Glutamatergic neuron (in vitro differentiated cells): ENCODE measurements at places on chromosomes 6 and 20.

DNA sequence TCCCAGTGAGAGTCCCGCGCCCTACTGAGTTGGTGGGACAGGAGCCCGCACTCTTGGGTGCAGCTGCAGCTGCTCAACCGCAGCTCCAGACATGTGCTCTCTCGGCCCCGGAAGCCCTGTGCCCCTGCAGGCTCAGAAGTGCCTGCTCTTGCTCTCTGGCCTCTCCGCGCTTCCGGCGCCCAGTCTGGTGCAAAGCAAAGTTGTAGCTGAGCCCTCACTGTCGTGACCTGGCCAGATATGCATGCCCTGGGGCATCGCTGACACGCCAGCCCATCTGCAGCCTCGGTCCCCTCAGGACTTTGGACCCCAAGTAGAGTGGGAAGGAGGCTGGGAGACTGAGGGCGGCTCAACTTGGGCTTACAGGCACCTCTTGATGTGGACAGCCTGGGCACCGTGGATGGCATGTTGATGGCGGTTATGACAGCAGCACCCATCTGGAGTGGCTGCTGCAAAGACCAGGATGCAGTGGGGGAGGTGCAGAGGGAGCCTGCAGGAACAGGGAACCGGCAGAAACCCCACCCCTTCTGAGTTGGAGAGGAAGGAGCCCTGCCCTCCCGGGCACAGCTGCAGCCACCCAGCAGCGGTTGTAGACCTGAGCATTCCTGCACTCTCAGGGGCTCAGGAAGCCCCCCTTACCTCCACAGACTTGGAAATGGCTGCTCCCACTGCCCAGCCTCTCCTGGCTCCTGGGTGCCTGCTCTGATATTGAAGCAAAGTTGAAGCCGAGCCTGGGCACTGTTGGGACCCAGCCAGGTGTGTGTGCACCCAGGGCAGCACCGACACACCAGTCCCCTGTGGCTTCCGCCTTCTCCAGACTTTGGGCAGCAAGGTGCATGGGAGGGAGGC is 462.6 kb downstream of the TBC1D32 start:
- no peak for DNase-seq

DNA sequence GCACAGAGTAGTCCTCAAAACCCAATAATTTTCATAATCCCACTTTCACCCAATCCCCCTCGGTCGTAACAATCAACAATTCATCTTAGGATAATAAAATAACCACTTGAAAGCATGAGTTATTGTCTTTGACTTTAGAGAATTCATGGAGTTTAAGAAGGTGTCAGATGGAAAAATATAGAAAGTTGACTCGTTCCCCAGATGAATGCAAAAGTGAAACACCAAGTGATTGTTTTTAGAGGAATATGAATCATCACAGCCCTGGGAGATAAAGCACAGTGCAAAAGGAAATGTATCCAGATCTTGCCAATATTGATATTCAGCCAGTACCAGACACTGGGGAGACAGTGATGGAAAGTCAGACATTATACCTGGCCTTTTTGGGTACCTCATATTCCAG is 860.5 kb downstream of the DHX35 start:
- DNase-seq = no peak

GRCh38 chr6:41878961-41879405 is 16.2 kb downstream of the USP49 start:
- DNase-seq = no peak

DNA sequence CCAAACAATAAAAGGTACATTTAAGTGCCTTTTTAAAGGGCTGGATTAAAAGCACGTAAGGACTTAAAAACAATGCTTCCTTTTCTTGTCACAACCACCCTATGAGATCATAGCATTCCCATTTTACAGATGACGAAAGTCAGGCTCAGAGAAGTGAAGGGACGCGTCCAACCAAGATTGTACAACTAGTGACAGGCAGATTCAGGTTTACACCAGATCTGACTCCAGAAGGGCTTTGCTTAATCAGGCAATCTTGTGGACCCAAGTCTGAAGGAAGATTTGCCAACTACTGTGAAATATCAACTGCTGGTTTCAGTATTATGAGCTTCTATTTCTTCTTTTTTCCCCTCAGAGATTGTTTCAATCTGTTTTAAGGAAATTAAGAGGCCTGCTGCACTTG is 877 bp downstream of the ENPP4 start:
- DNase-seq = no peak

- DNase-seq = no peak
Observed at GRCh38 chr20:19308146-19308545, 95.7 kb downstream of the SLC24A3 start.

DNA sequence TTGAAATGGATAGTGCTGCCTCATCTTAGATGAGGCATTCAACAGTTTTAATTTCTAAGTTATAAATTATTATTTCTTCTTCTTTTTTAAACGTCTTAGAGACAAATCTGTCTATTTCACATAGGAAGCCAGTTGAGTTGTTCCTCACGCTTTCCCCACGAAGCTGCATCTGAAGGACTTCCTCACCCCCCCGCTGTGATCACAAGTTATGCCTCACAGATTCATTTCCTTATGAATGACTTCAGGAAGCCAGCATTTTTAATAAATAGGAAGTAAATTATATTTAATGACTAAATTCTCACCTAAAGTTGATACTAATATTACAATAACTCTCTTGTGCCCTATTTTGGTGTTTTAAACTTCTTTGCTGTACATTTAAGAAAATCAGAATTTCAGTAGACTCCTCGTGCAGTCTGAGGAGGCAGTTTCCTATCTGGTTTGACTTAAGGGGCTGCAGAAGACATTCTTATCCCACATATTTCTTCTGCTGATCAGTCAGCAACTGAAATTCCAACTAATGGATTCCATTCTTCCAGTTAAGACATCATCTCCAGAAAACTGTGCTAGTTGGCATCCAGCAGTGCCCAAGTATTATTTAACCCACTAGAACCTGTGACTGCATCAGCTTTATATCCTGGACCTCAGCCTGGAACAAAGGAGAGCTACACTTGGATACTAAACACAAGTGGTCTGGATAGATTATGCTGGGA is 182.7 kb upstream of the CCN2 start:
- no peak for DNase-seq

DNA sequence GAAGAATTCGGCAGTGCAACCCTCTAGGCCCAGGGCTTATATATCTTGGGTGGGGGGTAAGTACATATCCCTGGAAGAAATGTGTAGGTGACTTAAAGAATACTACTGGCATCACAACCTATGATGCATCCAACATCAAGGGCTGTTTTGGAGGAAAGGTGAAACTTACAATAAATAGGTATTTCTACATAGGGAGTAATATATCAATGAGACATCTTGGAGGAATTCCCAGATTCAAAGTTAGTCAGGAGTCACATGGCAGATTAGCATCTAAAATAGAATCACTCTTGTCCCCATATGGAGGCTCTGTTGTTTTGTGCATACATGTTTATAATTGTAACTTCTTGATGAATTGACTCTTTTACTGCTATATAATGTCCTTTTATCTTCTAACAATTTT is 375.5 kb downstream of the PAX1 start:
- DNase-seq = no peak
